ENCODE measurements at places on chromosomes 11 and 22.
A peak's percentile ranks its signal among the peaks of the same experiment; 100 is the strongest.

GRCh38 chr11:119509969-119510401, 87.0 kb upstream of the THY1 start:
- DNase-seq = no peak

DNA sequence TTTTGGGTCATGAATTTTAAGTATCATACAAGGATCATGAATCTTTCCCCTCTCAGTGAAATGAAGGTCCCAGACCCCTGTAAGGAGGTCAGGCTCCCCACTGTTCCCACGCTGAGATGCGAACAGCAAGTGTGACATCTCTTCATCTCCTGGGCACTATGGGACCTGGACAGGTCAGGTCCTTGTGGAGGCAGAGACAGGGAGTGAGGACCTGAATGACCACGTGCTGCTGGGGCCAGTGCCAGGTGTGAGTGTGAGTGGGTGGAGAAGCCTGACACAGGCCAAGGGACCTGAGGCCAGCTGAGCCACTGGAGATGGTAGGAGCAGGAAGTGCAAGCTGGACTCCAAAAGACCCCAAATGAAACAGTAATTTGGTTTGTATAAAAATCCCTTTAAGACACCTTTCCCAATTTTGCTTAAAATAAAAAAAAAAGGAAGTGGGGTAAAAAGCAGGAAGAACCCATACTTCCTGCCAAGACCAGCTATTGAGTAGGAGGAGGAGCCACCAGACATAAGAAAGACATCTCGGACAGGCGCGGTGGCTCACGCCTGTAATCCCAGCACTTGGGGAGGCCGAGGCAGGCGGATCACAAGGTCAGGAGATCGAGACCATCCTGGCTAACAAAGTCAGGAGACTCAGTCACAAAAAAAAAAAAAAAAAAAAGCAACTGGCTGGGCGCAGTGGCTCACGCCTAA, 35.4 kb upstream of the SERPIND1 start:
- DNase-seq = no peak

DNA sequence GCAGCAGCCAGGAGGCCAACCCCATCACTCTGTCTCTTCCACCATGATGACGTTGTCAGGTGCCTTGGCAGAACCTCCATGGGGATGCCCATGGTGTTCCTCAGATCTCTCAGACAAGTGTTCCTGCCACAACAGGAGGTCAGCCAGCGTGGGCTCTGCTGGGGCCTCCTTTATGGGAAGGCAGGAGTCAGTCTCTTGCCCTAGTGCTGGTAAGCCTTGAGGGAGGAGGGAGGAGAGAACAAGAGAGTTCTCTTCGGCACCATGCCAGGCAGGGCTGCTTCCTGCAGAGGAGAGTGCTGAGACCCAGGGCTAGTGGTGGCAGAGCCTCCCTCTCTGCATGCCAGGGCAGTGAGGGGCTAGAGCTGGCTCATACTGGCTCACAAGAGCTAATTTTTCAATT, 32.5 kb downstream of the GNAZ start:
- no peak for DNase-seq

GRCh38 chr11:91081440-91082043, 858.7 kb upstream of the CHORDC1 start:
- no peak for DNase-seq

DNA sequence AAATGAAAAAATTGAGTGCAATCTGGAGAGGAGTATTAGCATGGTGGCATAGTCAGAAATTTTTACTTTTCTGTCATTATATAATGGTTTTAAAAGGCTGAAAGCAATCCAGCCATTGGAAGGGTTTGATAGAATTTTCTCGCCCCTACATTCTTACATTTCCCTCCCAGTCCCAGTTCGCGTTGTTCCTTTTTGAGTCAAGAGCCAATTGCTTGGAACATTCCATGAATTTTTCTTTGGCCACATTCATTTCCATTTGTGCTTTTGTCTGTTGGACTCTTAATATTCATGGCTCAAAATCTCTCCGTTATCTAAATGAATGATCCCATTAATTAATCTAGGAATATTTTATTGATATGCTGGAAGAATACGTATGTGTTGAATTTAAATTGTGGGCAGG, 66.0 kb downstream of the GRK3 start:
- no peak for DNase-seq

GRCh38 chr11:70876685-70877084, 375.7 kb downstream of the SHANK2 start:
- DNase-seq = no peak

DNA sequence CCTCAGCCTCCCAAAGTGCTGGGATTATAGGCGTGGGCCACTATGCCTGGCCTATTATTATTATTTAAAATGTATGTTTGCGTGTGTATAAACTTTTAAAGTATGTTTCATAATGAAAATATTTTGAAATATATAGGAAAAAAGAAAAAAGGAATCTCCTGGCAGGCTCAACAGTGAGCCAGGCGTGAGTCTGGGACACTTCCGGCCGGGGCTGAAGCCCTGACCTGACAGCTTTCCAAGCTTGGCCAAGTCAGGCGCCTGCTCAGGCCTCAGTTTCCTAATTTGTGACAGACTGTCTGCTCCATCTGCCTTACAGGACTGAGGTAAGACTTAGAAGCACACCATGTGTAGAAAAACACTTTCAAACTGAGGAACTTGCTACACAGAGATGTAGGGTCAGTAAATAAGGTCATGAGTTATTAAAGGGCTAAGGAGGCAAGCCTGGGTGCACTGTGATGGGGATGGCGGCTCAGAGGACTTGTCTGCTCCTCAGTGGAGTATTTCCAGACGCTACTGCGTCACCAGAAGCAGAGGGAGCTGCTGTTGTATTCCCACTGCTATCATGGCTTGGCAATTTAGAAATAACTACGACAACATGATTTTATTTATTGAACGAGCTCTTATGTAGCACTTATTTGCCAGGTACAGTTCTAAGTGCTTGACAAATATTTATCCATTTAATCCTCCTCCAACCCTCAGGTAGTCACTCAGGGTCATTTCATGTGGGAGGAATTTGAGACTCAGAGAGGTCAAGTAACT, 100.1 kb downstream of the PRR5L start:
- no peak for DNase-seq

- no peak for DNase-seq
Observed at GRCh38 chr11:20021212-20021611, 139.1 kb downstream of the DBX1 start.

DNA sequence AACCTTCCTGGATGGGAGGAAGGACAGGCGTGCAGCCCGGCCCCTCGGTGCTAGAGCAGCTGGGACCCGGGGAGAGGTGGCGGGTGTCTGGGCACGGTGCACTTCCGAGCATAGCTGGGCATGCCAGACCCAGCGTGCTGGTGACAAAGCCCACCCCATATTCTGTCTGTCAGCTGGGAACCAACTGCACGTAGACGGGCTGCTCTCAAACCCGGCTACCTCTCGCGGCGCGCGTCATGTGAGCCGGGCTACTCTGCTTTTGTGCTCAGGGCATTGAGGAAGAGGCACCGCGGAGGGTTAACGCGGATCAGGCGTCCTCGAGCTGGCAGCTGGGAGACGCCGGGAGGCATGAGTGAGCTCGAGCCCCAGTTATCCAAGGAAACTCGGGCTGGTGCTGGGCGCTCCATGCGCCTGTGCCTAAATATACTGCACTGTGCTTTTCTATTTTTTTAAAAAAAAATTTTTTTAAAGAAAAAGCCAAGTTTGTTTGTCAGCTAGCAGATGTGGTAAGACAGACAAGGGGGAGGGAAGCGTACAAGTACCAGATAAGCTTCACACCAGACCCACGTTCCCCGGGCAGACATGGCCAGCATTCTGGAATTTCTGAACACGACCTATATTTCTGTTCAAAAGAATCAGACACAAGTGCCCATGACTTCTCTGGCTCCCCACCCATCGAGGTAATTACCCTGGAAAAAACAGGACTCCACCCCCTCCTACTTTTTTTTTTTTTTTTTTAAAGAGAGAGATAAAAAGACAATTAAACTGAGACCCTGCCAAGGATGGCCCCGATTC, 425.6 kb downstream of the SHANK2 start:
- no peak for DNase-seq

DNA sequence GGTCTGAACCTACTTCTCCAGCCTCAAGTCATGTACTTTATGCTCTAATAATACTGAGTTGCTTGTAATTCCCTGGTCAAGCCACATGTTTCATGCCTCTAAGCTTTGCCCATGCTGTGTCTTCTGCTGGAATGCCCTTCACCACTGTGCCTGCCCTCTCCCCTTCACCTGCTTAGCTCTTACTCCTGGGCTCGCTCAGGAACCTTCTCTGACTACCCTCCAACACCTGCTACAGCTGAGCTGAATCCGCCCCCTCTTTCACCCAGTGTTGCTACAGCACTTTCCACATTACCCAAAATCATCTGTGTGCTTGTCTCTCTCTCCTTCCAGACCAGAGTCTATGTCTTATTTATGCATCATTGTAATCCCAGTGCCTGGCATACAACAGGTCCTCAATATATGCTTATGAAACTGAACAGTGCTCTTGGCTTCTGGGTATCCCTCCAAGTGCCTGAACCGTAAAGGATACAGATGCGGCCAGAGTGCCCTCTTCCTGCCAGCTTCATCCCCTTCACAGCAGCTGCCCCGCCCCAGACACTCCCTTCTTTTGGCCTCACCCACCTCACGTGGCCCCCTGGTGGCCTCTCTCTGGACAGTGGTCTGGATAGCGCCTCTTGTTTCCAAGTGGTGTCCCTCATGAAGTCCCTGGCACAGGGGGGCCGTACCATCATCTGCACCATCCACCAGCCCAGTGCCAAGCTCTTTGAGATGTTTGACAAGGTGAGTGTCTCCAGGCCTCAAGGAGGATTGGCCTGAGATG, 7.1 kb downstream of the ABCG4 start:
- DNase-seq = no peak

DNA sequence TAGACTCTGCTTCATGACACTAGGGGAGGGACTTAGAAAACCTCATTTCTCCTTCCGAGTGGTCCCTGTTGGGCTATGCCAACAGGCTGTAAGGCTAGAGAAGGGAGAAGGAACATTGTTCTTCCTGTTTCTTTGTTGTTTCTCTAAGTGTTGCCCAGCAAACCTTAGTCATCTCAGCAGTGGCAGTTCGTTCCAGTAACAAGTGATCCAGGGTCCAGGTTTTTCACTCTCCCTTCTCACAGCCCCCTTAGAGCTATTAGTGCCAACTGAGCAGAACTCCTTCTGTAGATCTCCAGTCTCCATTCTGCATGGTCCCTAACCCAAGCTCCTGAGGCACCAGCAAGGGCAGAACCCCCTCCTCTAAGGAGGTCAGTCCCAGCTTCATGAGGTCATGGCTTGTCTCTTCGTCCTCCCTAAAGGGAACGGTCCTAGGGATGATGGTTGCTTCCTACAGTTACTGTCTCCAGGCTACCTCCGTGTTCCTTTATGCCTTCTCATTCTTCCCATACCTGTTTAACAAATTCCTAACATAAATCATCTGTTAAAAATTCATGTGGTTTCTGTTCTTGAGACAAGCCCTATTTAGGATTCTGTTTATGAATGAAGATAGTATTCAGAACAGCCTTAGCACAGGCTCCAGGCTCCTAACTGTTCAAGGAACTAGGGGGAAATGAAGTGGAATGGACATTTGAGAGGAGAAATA, 168.6 kb upstream of the UBASH3B start:
- peak; percentile 36 for DNase-seq

GRCh38 chr11:75028321-75028720, 39.6 kb downstream of the NEU3 start:
- no peak for DNase-seq

GRCh38 chr11:43130616-43131015, 181.2 kb upstream of the API5 start:
- no peak for DNase-seq

DNA sequence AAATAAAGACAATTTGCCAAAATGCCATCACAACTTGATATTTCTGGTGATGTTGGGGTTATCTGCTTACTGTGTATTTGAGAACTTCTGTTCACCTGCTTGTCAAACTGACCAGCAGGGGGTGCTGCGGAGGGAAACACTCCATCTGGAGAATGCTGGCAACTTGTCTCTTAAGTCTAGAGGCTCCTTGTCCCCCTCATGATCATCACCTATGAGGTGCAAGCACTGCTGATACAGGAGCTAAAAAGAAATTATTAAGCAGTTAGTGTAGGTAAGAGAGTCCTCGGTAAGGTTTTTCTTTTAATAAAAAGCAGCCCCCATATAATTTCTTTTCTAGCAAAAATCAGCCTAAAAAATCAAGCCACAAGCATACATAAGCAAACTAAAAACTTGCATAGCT, 32.7 kb upstream of the GLYATL1B start:
- DNase-seq = peak; percentile 14

GRCh38 chr11:84642500-84642899, 984.6 kb downstream of the DLG2 start:
- DNase-seq = no peak

DNA sequence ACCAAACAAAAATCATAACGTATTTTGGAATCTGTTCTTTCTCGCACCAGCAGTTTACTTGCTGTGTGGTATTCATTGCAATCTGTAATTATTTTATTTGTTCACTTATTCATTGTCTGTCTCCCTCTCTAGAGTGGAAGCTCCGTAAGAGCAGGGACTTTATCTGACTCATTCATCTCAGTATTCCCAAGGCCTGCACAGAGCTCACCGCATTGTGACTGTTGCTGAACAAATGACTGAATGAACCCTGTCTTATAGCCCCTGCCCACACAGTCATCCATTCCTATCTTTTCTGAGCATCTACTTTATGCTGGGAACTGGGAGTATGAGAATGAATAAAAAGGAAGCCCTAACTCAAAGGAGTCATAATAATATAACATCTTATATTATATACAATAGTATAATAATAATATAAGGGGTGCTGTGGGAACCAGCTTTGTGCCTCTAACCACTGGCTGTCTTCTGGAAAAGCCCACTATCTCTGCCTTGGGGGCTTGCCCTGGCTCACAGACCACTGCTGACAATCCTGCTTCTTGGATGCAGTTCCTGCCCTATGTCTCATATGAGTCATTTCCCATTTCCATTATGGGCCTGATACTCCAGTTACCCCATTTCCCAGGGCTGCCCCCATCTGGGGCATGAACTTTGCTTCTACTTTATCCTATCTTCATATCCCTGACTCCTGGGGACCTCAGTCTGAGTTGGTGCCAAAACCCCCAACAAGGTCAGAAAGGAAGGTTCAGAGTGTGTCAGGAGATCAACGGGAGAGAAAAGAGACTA, 11.0 kb downstream of the XRRA1 start:
- no peak for DNase-seq

DNA sequence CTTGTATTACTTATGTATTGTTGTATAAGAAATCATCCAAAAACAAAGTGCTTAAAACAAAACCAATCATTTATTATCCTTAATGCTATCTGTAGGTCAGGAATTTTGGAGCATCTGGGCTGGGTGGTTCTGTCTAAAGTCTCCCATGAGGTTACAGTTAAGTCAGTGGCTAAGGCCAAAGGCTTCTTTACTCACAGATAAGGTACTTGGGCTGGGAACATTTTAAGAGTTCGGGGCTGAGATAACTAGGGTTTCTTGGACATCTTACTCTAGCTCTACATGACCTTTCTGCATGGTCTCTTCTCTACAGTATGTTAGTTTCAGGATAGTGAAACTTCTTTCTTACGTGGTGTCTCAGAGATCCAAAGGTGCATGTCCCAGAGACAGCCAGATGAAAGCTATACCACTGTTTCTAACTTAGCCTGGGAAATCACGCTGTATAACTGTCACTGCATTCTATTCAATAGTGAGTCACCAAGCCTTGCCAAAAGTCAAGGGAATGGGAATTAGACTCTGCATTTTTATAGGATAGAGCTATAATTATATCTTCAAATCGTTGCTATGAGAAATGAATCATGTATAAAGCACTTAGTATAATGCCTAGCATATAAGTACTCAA, 29.6 kb downstream of the SOX6 start:
- DNase-seq = no peak
